ENCODE measurements at places on chromosomes 5 and 9.

GRCh38 chr5:113615708-113616107, 102.2 kb downstream of the YTHDC2 start:
- DNase-seq = no peak

DNA sequence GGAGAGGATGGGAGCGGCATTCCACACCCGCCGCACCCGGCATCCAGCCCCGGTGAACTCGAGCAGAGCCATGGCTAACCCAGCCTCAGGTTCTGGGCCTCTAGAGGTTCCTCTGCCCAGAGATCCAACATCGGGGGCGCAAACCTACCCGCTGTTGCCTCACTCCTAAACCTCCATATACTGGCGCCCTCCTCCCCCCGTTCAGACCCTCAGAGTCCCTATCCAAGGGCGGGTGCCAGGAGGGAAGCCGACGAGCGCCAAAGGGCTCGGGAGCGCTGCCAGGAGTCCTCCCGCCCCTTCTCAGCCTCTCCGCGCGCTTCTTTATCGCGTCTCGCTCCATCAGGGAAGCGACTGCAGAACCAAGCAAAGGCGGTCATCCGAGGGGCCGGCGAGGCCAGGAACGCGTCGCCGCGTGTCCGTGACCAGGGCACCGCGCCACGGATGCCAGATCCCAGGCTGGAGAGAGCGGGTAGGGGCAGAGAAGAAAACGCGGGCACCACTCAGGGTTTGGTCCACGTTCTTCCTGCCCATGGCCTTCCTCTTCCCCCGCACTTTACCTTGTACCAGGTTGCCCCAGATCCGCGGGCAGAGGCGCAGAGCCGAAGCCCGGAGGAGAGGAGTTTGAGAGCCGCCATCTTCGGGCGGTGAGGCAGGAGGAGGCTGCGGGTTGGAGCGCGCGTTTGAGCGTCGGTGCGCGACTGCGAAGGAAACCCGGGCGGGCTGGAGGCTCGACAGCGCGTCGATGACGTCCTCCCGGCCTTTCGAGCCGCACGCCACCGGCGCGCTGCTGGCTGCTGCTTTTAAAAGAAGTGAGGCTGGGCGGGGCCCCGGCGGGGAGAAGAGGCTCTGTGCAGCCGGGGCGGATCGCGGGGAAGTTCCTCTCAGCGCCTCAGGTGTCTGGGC, at the start of gene OXCT1:
TSS of gene OXCT1 (minus strand) at position 702 of the 903 bp plus-strand sequence. CDS start at position 635, 67 bp downstream.
- peak; percentile 82 for DNase-seq

- no peak for DNase-seq
These were observed 77.7 kb upstream of the TAS2R1 start for GRCh38 chr5:9707732-9708462.

DNA sequence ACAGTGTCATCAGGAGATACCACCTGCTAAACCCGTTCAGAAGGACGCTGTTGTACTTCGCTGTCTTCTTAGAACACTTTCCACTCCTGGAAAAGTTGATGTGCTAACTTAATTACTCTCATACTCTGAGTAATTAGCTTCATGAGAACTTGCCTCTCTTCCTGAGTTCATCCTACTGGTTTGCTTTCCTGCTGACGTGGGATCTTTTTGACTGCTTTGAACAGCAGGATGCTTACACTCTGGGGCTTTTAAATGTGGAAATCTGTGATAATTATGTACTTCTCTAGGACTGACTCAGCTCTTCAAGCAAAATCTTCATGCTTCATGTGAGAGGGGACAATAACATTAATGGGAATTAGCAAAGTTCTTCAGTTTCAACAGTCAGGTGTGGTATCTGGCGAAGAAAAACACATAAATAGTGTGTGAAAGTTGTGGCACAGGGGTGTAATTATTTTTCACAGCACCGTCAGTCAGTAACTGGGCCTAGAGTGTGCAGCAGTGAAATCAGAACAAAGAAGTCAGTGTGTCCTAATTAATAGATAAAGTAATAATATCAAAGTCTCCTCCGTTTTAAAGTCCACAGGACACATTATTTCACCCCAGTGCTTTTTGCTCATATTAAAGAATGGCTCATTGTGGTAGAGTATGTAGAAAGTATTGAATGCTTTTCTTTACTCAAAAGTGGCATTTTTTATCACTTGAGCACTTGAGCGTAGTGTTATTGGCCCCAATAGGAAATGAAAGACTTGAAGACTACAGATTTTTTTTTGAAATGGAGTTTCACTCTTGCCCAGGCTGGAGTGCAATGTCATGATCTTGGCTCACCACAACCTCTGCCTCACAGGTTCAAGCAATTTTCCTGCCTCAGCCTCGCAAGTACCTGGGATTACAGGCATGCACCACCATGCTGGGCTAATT, 140.9 kb upstream of the DMRT1 start:
- DNase-seq = no peak

DNA sequence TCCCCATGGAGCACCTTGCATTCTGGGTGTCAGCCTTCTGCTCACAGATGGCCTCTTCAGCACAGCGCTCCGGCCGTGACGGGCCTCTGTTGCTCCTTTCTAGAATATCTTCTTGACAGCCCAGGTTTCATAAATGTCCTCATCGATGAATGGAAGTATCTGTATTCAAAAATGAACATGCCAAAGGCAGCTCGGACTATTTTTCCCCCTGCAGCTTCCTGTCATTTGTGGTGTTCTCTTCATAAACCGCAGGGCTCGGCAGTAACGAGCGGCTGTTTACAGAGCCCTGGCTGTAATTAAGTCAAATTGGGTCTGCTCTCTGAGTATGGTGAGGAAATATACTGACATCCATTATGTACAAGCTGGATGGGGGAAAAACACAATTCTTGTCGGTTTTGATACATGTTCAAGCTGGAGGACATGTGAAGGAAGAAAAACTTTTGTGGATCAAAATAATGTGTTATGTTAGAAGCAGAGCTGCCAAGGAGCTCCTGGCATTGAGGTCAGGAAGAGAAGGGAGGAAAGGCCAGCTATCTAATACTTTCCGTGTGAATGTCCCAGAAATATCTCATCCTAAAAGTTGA, 154.1 kb upstream of the CD180 start:
- DNase-seq = no peak

GRCh38 chr5:36089989-36090388, 23.3 kb upstream of the UGT3A2 start:
- no peak for DNase-seq

- DNase-seq = no peak
These were observed 485.6 kb downstream of the ZSWIM6 start for GRCh38 chr5:61817472-61818326.

- DNase-seq = no peak
These were observed 9.0 kb upstream of the SPINK4 start for GRCh38 chr9:33230756-33231622.

DNA sequence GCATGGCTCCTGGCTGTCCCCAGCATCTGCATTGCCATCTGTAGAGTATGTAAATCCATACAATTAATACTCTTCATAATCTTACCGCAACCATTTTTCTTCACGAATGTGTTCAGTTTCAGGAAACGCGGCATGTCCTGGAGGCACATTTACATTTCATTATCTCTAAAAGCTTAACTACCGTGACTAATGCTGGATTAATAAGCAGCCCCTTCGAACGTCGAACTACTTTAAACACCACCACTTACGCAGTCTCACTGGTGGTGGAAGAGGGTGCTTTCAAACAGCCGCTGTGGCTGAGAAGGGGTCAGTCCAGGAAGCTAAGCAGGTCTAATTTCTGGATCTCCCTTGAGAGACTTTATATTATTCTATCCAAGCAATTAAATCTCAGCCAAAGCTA, 85.6 kb downstream of the C5orf15 start:
- DNase-seq = no peak

GRCh38 chr5:168477060-168477459, 9.2 kb upstream of the RARS1 start:
- no peak for DNase-seq

GRCh38 chr5:172339264-172340180, 56.0 kb upstream of the UBTD2 start:
- DNase-seq = no peak

- DNase-seq = no peak
These were observed 463.8 kb downstream of the TLE1 start for GRCh38 chr9:81225596-81225995.

- DNase-seq = no peak
These were observed 64.0 kb upstream of the ERBIN start for GRCh38 chr5:65862384-65862783.

DNA sequence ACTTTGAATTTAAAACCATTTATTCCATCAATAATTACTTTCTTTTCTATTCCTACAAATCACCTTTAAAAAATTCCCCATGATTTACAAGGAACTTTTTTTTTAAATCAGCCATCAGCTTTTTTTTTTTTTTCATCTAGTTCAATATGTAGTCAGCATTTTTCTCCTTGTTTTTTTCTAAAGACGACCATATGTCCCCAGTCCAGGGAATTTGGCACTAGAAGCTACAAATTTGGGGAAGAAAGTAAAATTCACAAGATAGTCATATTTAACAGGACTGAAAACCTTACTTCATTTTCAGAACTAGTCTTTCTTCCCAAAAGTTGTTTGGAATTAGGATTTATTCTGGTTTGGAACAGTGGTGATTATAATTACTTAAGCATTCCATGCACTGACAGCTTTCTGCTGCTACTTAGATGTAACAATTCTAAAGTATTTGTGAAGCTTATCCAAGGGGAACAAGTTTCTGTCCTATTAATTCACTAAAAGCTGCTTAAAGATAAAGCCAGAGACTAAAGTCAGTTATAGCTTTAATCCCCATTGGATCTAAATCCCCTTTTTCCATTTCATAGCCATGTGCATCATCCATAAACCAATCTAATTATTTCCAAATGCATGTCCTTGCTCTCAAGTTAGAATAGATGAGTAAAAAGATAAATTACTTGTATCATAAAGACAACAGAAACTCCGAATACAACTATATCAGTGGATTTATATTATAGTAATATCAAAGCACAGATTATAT, 7.4 kb upstream of the SNCAIP start:
- DNase-seq = no peak

DNA sequence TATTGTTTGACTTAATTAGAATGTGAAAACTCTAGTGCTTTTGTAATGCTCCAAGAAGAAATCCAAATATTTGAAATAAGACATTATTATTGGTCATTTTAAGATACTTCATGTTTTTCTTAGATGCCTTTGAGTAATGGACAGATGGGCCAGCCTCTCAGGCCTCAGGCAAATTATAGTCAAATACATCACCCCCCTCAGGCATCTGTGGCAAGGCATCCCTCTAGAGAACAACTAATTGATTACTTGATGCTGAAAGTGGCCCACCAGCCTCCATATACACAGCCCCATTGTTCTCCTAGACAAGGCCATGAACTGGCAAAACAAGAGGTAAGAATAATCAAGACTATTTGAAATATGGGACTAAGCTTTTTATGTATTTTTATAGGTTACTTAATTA, 69.2 kb upstream of the SREK1 start:
- DNase-seq = no peak

DNA sequence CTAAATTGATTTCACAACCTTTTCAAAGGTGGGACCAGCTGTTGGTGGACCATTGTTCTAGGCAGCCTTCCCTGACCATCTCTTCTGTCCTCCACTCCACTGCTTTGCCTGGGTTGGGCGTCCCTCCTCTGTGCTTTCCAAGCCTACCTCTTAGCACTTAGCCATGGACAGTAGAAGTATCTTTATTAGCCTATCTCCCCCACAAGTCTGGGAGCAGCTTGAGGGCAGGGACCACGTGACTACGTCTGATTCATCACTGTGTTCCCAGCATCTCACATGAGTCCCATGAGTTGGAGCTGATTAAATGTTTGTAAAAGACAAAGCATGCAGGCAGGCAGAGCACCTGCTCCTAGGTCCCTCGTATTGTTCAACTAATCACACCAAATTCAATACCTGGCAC, 20.9 kb downstream of the MORN5 start:
- no peak for DNase-seq

GRCh38 chr5:56123531-56124243, 109.4 kb downstream of the ANKRD55 start:
- no peak for DNase-seq

- DNase-seq = no peak
These were observed 25.2 kb downstream of the TMEM252 start for GRCh38 chr9:68515326-68516017.

- DNase-seq = no peak
These were observed 617.8 kb downstream of the PDE4D start for GRCh38 chr5:59275510-59276324.

- DNase-seq = no peak
These were observed 357.0 kb downstream of the GADD45G start for GRCh38 chr9:89961616-89962341.

DNA sequence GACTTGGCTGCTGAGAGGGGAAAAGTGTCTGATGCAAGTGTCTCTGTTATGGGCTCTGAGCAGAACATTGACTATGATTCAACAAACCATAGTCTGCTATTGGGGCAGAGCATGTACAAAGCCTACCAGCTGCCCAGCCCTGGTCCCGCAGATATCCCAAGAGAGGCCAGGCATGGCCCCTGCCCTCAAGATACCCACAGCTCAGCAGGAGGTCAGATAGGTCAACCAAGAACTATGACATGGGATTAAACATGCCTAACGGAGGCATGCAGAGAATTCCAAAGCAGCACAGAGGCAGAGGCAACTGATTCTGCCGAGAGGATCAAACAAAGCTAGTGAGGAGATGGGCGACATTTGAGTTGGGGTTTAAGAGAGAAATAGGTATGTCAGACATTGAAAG, 39.9 kb upstream of the CPLX2 start:
- no peak for DNase-seq

GRCh38 chr5:18433336-18433735, 799.1 kb downstream of the TAF11L14 start:
- no peak for DNase-seq

DNA sequence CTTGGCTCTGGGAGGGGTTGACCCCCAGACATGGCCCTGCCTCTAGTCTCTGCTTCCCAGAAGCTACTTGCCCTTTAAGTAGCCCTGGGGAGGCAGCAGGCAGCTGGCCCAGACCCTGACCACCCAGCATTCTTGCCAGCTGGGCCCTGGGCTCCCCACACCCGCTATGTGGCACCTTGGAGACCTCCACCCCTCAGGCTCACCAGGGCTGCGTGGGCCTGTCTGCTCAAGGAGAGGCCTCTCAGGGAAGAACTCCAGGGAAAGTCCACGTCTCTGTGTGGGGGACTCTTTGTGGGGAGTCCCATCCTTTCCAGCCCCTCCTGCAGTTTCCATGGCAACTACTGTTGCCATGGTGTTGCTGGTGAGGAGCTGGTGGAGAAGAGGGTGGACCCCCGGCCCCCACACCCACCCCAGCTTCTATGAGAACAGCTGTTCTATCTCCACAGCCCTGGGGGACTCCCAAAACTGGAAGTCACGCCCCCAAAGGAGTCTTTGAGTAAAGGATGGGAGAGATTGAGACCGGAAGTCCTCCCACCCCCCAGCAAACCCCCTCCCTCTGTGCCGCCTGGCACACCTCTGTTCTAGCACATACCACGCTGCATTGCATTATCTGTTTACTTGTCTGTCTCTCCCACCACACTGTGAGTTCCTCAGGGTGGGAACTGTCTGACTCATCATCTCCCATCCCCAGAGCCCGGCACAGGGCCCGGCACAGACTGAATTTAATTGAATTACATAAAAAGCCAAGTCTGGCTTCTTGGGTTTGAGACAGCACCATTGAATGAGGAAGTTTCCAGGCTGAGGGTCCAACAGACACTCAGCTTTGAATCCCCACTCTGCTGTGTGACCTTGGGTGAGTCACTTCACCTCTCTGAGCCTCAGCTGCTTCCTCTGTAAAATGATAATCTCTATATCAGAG, 12.6 kb downstream of the DNM1 start:
- no peak for DNase-seq
